ENCODE measurements at places on chromosomes 2 and 18.

DNA sequence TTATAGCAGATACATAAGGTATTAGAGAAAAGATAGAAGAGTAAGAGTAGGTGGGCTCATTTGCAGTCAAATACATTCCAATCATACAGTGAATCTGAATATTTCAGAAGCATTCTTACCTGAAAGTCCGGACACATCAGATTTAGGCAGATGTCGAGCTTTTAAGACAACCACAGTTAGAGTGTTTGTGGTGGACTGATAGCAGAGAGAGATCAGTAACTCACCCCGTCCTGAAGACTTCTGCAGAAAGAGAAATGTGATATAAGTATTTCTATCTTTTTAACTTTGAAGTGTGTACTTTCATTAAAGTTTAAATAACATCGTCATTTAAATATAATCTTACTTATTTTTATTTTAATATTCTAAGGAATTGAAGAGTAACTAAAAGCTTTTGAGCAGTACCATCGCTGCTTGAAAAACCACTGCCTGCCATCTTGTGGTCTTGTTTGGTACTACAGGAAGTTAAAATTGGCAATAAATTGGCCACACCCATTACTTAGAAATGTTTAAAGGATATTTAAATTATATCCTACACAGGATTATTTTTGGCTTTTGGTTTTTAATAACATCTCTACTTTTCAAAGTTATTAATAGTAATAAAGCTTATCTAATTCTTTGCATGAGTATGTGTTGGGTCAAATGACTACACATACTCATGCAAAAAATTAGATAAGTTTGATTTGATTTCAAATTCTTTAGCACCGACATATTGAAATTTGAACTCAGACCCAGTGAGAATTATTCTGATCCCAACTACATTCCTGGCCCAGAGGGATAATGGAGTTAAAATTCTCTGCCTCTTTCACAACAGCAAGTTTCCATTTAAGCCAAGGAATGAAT, 5.5 kb downstream of the SYT4 start:
- peak; percentile 6 for DNase-seq

DNA sequence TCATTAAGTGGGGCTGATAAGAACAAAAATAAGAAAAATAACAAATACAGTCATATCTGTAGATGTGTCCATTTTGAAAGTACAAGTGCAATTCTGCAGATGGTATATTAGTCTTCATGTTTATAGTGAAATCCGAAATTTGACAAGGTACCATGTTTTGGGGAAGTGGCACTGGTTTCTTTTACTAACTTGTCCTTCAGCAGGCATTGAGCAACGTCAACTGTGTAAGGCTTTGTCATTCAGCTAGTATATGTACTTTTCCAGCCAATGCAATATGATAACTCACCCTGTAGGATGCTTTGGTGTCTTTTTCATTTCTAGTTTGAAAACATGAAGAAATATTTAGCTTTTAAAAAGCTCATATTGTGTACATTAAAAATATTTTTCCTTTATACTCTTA, 139.9 kb downstream of the MCFD2 start:
- DNase-seq: no peak

- DNase-seq: no peak
These were observed 3.9 kb downstream of the ABCB11 start for GRCh38 chr2:169027234-169027633.

DNA sequence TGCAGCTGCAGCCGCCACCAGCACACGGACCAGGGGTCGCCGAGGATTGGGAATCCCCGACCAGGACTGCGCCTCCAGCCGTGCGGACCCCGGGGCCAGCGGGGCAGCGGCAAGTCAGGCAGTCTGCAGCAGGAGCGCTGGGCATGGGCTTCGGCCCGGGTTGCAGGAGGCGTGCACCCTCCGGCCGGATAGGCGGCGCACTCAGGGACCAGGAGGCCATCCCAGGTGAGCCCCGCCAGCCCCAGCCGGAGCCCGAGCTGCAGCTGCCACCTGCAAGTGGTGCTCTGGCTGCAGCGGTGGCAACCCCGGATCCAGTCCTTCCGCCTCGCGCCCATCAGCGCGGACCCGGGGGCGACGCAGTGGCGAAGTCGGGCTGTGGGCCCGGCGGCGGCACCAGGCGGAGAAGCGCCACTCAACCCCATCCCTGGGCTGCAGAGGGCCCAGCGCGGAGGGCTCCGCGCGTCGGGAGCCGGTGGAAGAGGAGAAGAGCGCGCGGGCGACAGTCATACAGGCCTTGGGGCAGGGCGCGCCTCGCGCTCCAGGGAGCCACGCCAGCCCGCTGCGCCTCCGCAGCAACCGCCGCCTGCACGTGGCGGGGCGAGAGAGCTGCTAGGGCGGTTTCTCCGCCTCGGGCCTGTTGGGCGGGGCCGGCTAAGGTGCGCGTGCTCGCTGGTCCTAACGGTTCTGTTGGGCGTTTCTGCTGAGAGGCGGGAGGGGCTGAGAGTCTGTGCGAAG, 73.8 kb downstream of the RPIA start:
- DNase-seq: no peak

DNA sequence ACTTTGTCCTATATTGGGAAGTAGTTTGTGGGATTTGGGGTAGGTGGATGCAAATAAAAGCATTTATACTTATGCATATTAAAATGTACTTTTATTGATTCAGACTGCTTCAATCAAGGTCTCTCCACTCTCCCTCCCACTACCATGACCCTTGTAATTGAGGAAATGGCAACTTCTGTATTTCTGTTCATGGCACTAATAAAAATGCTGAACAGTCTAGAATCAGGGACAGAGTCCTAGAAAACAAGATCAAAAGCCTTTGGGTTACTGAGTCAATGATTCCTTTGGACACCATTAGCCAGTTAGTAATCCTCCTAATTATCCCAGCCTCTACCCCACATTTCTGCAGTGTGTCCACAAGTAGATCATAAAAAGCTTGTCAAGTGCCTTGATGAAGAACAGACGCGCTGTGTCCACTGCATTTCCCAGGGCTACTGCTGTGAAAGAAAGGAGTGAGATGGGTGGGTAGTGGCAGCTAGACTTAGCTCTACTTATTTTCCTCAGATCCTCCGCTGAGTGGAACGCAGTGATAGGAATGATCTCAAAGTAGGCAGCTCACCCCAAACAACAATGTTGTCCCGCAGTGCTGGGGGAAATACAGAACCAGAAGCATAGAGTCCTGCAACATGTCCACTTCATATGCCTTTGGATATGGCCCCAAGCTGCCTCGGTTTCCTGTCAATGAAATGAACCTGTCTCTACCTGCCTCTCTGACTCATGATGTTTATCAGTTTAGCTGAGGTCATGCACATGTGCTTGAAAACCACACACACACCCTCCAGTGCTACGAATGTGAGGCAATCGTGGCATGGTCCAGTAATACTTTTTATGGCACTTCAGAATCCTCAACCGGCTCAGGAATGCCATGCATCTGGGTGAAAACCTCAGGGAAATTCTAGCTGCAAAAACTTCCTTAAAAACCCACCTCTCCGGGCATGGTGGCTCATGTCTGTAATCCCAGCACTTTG, 115.5 kb downstream of the COL6A3 start:
- no peak for DNase-seq

GRCh38 chr2:12298352-12298751, 418.4 kb upstream of the TRIB2 start:
- no peak for DNase-seq

DNA sequence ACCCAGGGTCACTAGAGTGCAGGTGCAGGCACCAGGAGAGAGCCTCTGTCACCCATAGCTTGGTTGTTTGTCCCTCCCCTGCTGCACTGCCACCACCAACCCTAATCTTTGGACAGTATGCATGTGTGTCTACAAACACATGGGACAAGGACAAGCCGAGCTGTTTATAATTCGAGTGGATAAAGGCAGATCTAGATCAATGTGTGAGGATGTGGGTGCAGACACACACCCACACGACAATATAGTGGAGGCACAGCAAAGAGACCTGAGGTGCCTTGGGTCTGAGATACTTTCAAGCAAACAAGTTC, 199.2 kb downstream of the TNS1 start:
- no peak for DNase-seq

DNA sequence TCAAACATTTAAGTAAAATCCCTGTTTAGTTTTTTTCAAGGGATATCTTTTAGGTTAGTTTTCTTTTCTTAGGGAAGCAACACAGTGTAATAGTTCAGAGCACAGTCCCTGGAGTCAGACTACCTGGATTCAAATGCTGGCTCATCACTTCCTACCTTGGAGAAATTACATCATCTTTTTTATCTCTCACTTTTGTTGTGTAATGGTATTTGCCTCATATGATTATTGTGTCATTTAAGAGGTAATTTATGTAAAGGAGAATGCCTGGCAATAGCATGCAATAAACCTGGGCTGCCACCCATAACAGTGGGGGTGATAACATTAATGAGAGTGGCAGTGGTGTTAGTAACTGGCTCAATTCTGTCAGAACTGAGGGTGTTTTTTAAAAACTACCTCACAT, 26.3 kb downstream of the ERLEC1 start:
- no peak for DNase-seq

DNA sequence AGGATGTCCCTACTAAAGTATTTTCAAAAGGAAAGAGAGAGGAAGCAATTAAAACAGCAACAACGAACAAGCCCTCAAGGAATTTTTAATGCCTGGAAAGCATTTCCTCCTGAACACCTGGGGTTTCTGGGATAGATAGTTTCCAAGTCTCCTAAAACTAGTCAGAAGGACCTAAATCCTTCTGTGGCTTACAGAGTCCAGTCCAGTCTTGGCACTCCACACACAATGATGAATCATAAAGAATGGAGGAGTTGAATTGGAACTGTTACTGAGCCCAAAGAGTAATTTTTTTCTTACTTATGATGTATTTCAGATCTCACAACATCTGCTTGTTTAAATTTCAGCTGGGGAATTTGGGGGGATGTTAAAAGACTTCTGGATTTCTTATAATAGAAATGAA, 144.6 kb upstream of the SETBP1 start:
- no peak for DNase-seq

GRCh38 chr2:129460299-129461198, 518.9 kb upstream of the RAB6C start:
- no peak for DNase-seq

GRCh38 chr2:71466301-71467179, 13.2 kb downstream of the DYSF start:
- peak; percentile 56 for DNase-seq

DNA sequence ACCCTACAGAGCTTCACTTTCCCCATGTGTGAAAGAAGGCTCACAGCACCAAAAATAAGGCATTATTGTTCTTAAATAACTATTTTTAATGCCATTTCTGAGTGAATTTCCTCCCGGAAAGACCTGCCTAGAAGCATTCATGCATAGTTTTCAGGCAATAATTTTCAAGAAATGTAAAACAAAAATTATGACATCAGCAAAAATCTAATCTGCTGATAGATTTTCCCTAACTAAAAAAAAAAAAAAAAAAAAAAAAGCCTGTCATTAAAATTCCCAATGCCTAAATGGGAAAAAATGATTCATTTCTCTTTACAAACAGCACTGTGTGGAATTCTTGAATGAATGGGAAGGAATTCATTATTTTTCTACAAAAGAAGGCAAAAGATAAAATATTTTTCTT, 35.4 kb downstream of the ABCB11 start:
- DNase-seq: no peak

- DNase-seq: no peak
These were observed 4.5 kb upstream of the IL18RAP start for GRCh38 chr2:102418421-102418961.

GRCh38 chr2:164335128-164335527, 286.2 kb downstream of the GRB14 start:
- no peak for DNase-seq

DNA sequence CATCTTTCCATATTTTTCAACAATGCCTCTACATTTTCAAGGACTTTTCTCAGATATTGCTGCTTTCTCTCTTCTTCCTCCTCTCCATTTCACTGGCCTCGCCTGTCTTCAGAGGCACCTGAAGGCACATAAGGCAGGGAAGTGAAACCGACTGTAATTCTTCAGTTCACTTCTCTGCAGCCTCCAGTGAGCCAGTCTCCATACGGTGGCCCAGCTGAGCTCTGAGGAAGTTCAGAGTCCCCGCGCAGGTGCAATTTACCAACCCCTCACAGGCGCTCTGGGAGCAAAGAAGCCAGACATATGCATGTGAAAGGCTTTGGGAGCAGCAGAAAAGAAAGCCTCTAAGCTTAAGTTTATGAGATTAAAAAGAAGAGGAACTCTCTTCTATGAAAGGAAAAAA, 12.4 kb downstream of the KLHL14 start:
- DNase-seq: no peak

DNA sequence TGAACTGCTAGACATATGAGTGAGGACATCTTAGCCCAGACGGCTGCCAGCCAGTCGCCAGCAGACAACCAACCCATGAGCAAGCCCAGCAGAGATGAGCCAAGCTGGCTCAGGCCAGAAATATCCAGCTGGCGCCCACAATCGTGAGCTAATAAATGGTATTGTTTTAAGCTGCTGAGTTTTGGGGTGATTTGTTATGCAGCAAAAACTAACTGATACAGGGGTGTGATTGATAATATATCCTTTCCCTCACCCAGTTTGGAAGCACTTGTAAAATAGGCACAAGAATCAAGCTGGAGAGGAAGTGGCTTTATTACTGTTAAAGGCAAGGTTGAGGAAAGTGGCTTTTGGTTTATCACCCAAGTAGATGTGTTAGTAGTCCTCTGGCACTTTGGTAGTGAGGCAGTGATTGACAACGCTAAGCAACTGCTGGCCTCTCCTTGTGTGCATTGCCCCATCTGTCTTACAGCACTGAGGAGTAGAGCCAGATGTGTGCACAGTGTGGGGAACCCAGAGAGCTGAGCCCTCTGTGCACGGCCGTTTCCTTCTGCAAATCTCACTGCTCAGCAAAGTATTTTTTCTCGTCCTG, 110.1 kb downstream of the MYO1B start:
- no peak for DNase-seq

DNA sequence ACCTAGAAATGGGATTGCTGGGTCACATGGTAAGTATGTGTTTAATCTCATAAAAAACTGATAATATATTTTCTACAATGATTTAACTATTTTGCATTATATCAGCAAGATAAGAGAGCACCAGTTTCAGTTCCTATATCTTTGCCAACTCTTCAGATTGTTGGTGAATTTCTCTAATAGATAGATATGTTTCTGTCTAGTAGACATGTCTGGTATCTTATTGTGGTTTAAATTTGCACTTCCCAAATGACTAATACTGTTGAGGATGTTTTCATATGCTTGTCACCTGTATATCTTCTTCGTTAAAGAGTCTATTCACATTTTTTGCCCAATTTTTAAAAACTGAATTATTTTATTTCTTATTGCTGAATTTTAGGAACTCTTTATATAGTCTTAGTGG, 113.8 kb upstream of the UXS1 start:
- DNase-seq: no peak

GRCh38 chr2:62091471-62091870, 104.4 kb upstream of the B3GNT2 start:
- no peak for DNase-seq

DNA sequence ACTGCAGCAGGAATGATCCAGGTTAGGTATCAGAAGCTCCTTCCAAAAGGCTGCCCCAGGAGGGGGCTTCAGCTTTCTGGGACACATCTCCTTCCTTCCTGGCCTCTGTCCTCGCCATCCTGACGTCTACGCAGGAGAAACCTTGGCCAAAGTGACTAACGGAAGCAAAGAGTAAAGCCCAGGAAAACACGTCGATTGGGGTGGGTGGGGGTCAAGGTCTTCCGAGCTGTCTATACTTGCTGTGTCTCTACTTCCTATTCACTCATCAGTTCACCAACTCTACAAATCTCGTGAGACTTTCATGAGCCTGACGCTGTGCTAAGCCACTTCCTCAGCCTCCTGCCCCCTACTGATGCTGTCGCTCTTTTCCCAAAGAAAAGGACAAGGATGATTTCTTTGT, 212.6 kb downstream of the TNS1 start:
- no peak for DNase-seq
